ENCODE measurements at places on chromosomes 1 and 21.

DNA sequence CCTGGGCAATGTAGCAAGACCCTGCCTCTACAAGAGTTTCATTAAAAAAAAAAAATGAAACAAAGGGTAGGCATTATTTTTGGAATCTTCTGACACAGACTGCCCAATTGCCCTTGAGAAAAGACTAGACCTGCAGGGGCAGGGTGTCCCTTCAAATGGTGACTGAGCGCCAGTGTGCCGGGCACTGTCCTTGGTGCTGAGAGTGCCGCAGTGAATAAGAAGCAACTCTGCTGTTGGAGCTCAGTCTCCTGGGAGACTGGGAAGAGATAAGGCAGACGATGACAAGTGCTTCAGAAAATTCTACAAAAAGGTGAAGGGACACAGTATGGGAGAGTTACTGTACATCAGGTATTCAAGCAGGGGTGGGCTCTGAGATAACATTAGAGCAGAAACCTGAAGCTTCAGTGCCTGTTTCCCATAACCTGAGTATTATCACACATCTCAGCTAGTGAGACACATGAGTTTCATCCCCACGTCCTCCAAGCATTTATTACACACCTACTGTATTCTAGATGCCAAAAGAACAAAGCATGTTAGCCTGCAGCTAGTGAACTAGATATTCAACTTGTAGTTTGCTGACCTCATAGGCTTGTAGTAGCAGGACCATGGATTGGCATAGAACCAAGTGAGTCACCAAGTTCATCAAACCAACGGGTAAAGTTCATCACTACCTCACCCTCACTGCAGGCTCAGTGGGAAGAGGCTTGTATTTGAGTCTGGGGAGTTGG lies 18.4 kb upstream of the RPL11 start:
- DNase-seq: peak; percentile 75

DNA sequence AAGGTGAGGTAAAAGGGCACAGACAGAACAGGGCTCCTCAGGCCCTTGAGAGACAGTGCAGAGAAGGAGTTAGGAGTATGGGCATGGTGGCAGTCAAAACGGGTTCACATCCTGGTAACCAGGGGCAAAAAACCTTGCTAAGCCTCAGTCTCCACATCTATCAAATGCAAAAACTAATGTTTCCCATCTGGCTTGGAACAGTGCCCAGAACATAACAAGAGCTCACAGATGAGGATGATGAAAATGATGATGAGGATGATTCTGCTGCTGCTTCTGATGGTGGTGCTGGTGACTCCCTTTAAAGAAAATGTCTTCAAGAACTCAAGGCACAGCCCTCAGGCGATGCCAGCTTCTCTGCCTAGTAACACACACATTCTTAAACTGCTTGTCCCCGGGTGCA lies 24.1 kb downstream of the HHIPL2 start:
- DNase-seq: no peak

GRCh38 chr1:85495556-85495955 lies 30.6 kb upstream of the DDAH1 start:
- DNase-seq: no peak

DNA sequence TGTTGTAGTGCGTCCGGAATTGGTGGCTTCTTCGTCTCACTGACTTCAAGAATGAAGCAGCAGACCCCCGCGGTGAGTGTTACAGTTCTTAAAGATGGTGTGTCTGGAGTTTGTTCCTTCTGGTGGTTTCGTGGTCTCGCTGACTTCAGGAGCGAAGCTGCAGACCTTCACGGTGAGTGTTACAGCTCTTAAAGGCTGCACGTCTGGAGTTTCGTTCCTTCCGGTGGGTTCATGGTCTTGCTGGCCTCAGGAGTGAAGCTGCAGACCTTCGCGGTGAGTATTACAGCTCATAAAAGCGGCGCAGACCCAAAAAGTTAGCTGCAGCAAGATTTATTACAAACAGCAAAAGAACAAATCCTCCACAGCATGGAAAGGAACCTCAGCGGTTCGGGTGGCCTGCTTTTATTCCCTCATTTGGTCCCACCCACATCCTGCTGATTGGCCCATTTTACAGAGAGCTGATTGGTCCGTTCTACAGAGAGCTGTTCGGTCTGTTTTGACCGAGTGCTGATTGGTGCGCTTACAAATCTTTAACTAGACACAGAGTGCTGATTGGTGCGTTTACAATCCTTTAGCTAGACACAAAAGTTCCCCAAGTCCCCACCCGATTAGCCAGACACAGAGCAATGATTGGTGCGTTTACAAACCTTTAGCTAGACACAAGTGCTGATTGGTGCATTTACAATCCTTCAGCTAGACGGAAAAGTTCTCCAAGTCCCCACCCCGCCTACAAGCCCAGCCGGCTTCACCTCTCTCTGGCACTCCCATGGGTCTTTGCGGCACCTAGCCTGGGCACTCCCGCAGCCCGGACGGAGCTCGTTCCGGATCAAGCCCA lies 49.6 kb upstream of the KRTAP19-8 start:
- DNase-seq: no peak

DNA sequence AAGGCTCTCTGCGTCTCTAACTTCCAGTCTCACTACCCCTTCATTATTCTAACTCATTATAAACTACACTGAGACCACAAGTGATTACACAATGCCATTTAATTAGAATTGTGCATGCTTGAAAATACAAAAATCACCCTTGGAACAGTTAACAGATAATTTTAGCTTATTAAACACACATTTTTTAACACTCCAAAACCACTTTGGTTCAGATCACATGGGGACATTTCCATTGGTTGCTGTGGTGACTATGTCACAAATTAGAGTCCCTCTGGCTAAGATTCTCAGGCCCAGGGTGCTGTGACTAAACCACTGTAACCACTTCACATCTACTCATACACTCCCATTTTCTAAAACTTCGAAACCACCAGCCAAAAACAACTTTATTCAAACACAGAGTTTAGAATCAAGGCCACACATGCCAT lies 43.0 kb downstream of the JAK1 start:
- DNase-seq: no peak

DNA sequence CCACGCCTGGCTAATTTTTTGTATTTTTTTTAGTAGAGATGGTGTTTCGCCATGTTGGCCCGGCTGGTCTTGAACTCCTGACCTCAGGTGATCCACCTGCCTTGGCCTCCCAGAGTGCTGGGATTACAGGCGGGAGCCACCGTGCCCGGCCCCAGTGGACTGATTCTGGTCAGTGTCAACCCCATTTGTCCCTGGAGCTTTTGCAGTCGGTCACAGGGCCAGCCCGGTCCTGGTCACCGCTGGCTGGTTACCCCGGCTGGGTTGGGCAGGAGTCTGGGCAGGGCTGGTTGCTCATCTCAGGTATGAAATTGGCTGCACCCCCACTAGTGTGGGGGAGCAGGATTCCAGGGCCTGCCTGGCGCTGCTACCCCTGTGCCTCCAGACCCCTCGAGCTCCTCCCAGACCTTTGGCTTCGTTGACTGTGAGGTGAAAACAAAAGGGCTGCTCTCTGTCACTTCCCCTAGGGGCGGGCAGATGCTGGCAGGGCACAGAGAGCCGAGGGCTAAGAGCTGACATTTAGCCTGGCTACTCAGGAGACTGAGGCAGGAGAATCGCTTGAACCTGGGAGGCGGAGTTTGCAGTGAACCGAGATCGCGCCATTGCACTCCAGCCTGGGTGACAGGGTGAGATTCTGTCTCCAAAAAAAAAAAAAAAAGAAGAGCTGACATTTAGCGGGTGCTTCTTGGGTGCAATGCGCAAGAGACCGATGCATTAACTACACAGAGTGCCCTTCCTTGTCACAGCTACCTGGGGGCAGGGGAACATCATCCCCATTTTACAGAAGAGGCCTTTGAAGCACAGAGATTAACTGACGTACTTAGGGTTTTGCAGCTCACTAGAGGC lies 10.6 kb downstream of the TNFRSF1B start:
- peak; percentile 75 for DNase-seq

GRCh38 chr1:56129837-56130236 lies 449.5 kb downstream of the PLPP3 start:
- DNase-seq: no peak

- DNase-seq: no peak
These were observed 2.7 kb downstream of the DIO1 start for GRCh38 chr1:53896635-53897229.

DNA sequence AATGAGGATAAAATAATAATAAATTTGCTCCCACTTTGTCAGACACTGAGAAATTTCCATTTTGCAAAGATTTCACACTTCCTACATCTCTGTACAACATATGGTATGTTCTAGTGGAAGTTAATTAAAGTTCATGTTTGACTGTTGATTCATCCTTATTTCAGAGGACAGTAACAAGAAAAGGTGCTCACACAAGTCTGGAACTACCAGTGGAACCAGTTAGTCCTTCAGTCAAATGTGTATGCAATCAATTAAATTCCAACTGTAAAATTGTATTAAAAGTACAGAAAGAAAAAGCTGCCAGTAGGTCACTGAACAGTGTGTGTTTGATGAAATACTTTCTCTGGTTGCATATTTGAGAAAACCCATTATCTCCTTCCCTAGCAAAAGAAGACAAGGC lies 496.0 kb upstream of the PKN2 start:
- DNase-seq: no peak

DNA sequence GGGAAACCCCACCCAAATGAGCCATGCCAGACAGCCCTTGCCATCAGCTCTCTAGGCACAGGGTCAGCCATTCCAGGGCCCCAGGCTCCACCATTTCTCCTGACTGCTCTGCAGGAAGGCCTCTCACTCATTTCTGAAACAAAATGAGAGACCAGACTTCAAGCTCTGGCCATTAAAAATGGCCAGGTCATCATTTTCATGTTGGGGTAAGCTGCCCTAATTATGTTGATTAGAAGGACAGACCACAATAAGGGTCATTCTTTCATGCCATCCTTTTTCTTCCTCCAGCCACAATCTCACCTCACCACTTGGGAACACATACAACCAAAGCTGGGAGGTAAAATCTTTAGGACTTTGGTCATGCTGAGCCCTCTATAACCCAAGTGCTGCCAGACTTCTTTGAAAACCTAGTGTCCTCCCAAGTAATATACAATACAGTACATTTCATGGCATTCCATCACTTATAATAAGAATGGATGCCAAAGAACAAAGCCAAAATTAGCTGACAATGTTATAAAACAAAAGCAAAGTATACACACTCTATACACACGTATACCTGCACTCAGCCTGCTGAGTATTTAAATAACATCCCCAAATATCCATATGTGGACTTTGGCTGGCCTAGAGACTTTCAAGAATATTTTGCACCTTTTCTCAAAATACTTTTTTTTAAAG lies 22.4 kb upstream of the RBBP5 start:
- DNase-seq: no peak

- DNase-seq: no peak
These were observed 22.7 kb downstream of the AHCYL1 start for GRCh38 chr1:110007046-110007830.

- DNase-seq: no peak
These were observed 7.6 kb upstream of the RASAL2 start for GRCh38 chr1:178086294-178086693.

DNA sequence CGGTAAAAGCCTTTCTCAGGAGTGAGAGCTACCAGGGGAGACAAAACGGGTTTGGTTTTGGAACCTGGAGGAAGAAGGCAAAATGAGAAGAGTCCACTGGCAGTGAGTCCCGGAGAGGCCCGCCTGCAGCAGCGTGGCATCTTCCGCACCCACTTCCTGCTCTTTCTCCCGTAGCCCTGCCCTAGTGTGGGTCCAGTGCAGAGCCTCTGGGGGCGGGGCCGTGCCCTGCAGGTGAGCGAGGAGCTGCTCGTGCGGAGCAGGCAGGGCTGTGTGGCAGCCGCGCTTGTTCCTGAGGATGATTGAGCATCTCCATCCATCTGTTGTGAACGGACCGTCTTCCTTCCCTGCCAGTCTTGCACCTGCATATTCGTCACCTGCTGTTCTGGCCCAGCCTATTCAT lies 66.5 kb downstream of the PEX14 start:
- DNase-seq: no peak

DNA sequence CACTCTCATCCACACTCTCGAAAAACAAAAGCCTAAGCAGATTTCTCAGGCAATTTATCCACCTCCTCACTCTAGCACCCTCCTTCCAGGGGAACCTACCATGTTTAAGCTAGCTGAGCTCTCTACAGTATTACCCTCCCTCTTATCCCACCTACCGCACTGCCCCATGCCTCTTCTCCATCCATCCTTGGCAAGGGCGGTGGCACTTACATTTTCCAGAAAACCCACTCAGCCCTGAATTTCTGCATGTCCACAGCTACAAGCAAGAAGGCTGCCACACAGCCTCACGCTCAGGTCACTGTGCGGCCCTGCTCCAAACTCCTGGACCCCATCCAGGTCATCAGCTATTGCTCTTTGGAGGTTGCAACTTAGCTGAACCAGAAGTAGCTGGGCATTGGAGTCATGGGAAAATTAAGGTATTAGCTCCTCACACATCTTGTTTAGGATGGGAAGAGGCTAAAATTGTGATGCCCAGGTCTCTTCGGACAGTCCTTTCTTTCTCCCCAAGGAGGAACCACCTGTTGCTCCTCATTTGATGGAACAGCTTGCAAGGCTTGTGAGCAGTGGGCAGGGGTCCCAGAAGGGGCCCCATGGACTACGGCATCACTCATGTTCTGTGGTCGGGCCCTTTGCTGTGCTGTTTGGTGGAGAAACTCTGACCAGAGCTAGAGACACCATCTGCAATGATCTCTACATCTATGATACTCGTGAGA lies 1.1 kb downstream of the KLHDC9 start:
- no peak for DNase-seq

Measured in activated CD4-positive, alpha-beta T cell treated with anti-CD3 and anti-CD28 coated beads, Interleukin-2, amount 10 ng/mL, durations not matched to agents 24 days and 14 days (primary cell).